ENCODE measurements at places on chromosomes 4 and X.

DNA sequence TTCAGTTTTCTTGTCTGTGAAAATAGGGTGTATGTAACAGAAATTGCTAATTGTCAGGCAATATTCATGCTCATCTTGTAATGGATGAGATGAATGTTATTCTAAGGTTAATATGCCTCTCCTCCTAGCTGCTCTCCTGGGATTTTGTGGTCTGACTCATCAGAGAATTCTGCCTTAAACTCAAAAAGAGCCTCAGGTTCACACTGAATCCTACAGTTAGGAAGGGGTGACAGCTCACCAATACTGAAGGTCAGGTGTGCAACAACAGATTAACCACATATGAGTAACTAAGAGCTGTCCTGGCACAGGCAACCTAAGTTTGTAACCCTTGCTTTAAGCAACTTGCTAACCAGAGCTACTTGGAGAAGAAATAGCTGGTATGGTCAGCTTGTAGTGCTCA lies 197.7 kb downstream of the SPATA18 start:
- no peak for DNase-seq

DNA sequence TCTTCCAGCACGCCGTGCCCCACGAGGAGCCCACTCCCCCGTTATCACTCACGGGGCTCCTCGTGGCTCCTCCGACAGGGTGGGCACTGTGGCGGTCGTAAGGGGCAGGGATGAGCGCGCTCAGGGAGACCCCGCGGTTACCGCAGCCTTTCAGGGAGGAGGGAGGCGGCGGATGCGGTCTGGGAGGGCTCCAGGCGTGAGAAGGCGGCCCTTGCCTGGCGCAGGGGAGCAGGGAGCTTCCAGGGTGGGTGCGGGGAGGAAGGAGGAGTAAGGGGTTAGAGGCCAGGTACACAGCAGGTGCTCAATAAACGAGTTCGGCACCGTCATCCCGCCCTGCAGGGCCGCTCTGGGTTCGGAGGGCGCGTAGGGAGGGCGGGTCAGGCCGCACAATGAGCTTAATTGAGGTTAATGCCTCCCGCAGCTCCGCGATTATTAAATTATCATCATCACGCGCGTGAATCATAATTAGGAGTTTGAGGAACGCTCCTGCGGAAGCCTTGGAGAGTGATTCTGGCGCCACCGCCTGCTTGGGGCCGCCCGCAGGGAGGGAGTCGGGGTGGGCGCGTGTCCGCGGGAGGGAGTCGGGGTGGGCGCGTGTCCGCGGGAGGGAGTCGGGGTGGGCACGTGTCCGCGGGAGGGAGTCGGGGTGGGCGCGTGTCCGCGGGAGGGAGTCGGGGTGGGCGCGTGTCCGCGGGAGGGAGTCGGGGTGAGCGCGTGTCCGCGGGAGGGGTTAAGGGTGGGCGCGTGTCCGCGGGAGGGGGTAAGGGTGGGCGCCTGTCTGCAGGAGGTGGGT lies 7.6 kb upstream of the NKX1-1 start:
- DNase-seq = no peak

GRCh38 chr4:31104043-31104442 lies 383.9 kb downstream of the PCDH7 start:
- no peak for DNase-seq

DNA sequence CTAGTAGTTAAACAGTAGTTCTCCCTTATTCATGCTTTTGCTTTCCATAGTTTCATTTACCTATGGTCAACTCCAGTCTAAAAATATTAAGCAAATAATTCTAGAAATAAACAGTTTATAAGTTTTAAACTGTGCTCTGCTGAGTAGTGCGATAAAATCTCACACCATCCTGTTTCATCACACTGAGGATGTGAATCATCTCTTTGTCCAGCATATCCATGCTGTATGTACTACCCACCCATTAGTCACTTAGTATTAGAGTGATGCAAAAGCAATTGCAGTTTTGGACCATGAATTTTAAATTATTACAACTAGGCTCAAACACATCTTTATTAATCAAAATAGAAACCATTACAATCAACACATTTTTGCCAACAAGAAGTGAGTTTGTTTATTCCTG lies 187.4 kb downstream of the TEX13C start:
- no peak for DNase-seq

Data from OCI-LY7 (cell line).